MCF 10A (cell line): ENCODE measurements at places on chromosomes 12 and 14. TPM values are rescaled to one million over a fixed set of nuclear protein-coding genes. Genes with fewer than 3 reads are reported as not detected.

DNA sequence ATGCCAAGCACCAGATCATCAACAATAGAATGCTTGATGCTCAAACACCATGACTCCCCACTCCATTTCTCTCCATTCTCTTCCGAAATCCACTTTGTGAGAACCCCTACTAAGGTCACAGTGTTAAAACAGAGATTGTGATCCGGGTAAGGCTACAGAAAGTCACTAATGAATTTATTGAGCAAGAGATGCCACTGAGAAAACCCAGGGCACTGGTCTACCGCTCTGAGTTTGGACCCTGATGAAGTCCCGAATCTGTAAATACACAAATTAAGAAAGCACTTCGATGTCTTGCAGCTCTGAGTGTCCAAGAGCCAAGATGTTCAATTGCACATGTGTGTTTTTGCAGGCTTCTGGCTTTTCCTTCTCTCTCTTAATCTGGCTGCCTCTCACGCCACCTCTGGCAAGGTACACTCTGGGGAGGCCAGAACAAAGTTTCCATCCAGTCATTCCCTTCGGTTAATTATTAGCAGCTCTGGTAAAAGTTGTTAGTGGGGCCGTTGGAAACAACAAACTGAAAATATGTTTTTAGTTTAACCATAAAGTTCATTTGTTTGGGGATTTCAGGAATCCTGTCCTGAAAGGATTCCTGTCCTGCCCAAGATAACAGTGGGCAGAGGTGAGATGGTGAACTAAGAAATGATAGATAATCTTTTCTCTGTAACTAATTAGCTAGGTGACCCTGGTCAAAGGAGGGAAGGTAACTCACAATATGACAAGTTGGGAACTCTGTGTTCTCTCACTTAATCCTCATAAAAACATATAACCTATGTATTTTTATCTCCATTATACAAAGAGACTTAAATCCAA is 75.4 kb downstream of the BTG1 start:
- DNase-seq, result no peak

Gene GDF3
- total RNA-seq, result not detected in 2 replicates

DNA sequence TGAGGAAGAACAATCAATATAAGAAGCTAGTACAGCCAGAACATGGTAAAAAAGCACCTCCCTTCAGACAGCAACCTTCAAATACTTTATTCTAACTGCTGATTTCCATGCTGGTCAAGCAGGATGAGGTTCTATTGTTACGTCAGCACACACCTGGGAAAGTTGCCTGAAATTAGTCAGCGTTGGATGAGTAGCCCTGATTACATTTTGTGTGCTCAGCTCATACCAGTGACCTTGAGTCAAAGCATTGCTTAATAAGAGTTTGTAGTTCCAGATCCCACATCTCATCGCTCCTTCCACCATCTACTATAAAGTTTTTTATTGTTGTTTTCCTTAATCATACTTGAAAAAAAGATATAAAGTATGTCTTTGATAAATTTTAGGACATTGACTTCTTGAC is 361.5 kb downstream of the EGLN3 start:
- peak; percentile 95 for DNase-seq

GRCh38 chr12:43112101-43112920 is 439.7 kb downstream of the ADAMTS20 start:
- no peak for DNase-seq

Gene APOF
- not detected in 2 replicates for total RNA-seq

- no peak for DNase-seq
These were observed 59.7 kb upstream of the ARID2 start for GRCh38 chr12:45669792-45670191.

- DNase-seq, result no peak
These were observed 45.7 kb upstream of the APPL2 start for GRCh38 chr12:105281694-105282049.

DNA sequence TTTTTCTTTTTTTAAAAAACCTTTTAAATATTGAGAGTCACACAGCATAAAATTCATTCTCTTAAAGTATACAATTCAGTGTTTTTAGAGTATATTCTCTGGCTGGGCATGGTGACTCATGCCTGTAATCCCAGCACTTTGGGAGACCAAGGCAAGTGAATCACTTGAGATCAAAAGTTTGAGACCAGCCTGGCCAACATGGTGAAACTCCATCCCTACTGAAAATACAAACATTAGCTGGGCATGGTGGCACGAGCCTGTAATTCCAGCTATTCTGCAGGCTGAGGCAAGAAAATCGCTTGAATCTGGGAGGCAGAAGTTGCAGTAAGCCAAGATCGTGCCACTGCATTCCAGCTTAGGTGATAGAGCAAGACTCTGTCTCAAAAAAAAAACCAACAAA is 68.4 kb upstream of the BCAT1 start:
- peak; percentile 11 for DNase-seq

- DNase-seq, result no peak
These were observed 486.5 kb downstream of the ZFP36L1 start for GRCh38 chr14:68306265-68306933.

GRCh38 chr12:76049575-76050251 is 18.1 kb upstream of the PHLDA1 start:
- no peak for DNase-seq

GRCh38 chr12:24127919-24128721 is 178.7 kb upstream of the SOX5 start:
- no peak for DNase-seq

DNA sequence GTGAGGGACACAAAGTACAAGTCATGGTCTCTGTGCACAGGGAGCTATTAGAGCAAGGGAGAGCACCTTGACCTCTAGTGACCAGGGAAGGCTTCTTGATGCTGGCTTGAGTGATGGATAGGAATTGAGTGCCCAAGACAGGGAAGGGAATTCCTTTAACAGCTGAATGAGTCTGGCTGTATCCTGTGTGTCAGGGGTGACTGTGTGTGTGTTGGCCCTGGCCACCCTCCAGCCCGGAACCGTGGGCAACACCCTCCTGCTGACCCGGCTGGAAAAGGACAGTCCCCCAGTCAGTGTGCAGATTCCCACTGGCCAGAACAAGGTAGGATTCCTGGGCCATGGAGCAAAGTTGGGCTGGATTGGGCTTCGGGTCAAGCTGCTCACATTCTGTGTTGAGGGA is 5.5 kb upstream of the PFDN5 start:
- no peak for DNase-seq

Gene TOGARAM1
- 12.0 and 15.8 TPM in 2 replicates for total RNA-seq

DNA sequence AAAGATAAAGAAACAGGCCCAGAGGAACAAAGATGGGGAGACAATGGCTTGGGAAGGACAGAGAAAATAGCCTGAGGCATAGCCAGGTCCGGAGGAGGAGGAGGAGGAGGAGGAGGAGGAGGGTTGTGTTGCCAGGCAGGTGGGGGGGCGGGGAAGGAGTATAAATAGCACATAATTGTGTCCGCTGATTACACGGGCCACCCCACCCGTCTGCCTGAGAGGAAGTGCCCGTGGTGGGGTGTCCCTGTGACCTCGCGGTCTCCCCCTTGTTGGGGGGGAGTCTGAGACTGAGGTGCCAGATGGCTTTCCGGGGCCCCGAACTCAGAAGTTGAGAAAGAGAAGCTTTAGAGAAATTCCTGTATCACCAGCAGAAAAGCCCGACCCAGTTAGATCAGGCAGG is 1.9 kb upstream of the SP7 start:
- no peak for DNase-seq

DNA sequence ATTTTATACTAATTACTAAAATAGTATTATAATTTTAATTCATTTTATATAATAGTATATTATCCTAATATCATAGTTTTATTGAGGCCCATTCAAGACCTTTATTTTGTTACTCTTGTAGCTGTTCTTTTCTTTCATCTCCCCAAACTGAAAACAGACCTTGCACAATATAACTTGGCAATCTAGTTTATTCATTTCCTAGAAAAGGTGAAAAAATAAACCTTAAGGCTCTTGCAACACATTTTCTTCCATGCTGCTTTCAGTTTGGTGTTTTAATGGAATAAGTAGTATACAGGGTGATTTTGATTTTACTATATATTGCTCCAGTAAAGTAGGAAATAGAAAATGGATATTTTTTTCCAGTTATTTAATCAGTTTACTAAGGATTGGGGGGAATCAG is 174.0 kb downstream of the SLC2A13 start:
- peak; percentile 49 for DNase-seq

GRCh38 chr12:70721656-70722357 is 84.6 kb upstream of the PTPRB start:
- DNase-seq, result no peak

Gene PRB2
- total RNA-seq, result not detected in 2 replicates

Gene AACS
- total RNA-seq, result 52.0 and 52.8 TPM in 2 replicates

DNA sequence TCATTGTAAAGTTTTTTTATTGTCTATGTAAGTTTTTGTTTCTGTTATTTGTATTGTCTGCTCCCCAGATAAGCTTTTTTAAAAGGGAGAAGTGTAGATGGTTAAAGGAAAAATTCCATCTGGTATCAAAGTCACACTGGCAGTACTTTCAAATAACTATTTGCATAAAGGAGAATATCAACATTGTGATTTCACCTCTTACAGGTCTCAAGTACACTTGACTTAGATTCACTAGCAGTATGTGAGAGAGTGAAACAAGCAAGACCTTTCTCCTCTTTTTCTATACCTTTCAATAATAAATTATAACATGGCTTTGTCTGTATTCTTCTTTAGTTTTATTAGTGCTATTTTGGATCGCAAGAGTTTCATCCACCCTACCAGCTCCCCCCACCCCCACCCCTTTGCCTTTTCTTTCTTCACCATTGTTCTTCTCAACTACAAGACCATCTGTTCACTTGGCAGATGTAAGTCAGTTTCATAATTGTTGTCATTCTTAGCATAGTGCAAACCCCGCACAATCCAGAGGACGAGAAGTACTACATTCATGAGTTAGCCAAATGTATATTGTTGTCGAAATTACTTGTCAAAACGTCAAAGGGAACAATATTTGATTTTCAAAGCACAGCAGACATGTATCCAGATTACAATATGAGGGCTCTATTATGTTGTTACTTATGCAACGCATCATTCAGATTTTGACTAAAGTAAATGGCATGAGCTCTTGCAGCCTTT is 602.7 kb upstream of the FLRT2 start:
- no peak for DNase-seq

Gene HCAR1
- total RNA-seq, result not detected in 2 replicates
